Pancreas (tissue), 10 donors: ENCODE measurements at places on chromosomes 13 and 19. TPM values are rescaled to one million over a fixed set of nuclear protein-coding genes. Genes with fewer than 3 reads are reported as not detected.

ZNF253 gene
- 2.3 TPM for polyA plus RNA-seq

IGFL2 gene
- not detected for polyA plus RNA-seq

KASH5 gene
- 1.7 TPM for polyA plus RNA-seq

C19orf81 gene
- polyA plus RNA-seq: 0.40 TPM

ZNF20 gene
- polyA plus RNA-seq: 2.8 TPM

FUT6 gene
- 2.9 TPM for polyA plus RNA-seq

CD37 gene
- 1.8 TPM for polyA plus RNA-seq

ADGRE3 gene
- polyA plus RNA-seq: not detected

ALOX5AP gene
- 1.4 TPM for polyA plus RNA-seq

TSSK6 gene
- 1.5 TPM for polyA plus RNA-seq

FGF21 gene
- not detected for polyA plus RNA-seq

PGLYRP1 gene
- polyA plus RNA-seq: not detected

CD209 gene
- polyA plus RNA-seq: 0.49 TPM

GAPDHS gene
- polyA plus RNA-seq: not detected
